ENCODE measurements at places on chromosomes 16 and 17. TPM values are rescaled to one million over a fixed set of nuclear protein-coding genes. Genes with fewer than 3 reads are reported as not detected.

DNA sequence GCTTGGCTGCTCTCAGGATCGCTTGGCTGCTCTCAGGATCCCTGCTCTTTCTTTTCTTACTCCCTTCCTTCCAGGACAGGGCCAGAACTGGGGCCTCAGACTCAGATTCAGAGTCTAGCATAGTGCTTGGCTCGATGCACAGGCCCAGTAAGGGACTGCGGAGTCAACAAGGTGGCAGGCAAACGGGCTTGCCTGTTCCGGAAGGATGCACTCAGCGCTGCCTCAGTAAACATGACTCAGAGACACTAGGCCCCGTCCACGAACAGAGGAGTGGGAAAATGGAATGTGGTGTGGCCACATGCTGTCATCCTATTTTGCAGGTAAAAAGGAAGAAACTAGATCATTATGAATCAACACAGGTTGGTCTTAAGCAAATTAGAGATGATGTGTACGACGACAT lies 9.8 kb downstream of the SPHK1 start:
- no peak for DNase-seq

DNA sequence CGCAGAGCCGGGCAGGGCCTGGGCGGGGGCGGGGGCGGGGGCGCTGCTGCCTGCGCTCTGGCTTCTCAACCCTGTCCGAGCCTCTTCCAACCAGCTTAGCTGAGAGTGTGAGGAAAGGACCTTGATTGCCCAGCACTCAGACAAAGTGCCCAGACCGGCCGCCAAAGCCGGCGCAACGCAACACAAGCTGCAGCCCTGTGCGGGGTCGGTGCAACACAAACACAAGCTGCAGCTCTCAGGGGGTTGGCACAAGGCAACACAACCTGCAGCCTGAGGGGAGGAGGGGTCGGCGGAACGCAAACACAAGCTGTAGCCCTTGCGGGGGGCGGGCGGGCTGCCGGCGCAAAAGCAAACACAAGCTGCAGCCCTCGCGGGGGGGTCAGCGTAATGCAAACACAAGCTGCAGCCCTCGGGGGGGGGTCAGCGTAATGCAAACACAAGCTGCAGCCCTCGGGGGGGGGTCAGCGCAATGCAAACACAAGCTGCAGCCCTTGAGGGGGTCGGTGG lies 60.0 kb downstream of the KLHDC4 start:
- no peak for DNase-seq

DNA sequence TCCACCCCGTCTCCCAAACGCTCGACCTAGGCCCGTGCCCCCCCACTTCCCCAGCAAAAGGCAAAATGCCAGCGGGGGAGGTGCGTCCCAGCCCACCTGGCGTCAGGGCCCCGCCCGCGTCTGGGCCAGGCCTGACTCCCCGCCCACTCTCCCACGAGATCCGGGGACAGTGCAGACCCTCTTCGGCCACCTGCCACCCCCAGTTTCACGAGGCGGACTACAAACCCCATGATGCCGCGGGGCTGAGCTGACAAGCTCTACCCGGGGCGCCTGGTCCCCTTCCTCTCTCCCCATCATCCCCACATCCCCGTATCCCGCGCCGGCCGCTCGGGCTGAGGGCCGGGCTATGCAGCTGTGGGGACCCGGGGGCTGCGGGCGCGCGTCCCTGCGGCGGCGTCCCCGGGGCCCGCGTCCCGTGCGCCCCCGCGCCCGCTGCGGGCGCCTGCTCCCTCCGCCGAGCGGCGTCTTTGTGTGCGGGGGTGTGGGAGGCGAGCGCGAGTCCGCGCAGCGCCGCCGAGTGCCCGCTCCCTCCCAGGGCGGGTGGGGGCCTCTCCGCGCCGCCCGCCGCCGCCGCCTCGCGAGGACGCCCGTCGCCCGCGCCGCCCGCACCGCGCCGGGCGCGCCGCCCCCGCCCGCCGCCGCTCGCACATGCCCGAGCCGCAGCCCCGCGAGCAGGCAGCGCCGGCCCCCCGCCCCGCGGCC lies at the start of gene ANKRD13B:
TSS of gene ANKRD13B (plus strand) at position 283 of the 702 bp plus-strand sequence. CDS start 490 bp downstream, outside the sequence.
- DNase-seq, result no peak

- peak; percentile 91 for DNase-seq
Measured at GRCh38 chr16:57984443-57985203, 13.7 kb upstream of the CNGB1 start.

- no peak for DNase-seq
Measured at GRCh38 chr16:86018487-86018886, 119.5 kb downstream of the IRF8 start.

GRCh38 chr17:39212195-39212810 lies 12.2 kb downstream of the RPL19 start:
- no peak for DNase-seq

- no peak for DNase-seq
Measured at GRCh38 chr16:74111456-74111982, 185.1 kb upstream of the PSMD7 start.

GRCh38 chr17:14016858-14017257 lies 52.4 kb upstream of the COX10 start:
- DNase-seq, result no peak

DNA sequence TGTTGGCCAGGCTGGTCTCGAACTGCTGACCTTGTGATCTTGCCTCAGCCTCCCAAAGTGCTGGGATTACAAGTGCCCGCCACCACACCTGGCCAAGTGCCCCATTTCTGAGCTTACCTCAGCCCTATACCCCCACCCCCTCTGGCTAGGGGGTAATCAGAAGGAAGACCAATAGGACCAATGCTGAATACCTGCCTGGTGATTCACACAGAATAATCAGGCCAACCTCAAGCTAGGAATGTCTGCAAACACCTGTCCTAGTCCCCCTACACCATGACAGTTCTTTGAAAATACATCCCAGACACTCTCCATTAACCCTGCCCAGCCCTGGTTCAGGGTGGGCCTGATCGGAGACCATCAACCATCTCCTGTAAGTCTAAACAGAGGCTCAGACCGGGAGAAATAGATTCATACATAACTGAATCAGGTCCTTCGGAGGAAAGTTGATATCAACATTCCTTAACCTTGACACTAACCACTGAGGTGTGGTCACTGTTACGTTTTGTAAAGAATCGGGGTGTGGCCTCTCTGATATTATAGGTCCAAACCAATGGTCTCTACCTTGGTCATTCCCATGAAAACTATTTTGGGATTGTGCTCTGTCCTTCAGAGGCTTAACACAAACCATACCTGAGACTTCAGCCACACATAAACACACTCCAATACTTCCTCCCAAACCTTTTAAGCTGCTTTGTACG lies 130.8 kb downstream of the GAS7 start:
- no peak for DNase-seq

The ZG16 gene
- 0.11 TPM for total RNA-seq

The TBX4 gene
- 54.2 TPM for total RNA-seq

The TBC1D3B gene
- 28.2 TPM for total RNA-seq

The RAB26 gene
- total RNA-seq, result 1.1 TPM

The CCL13 gene
- total RNA-seq, result not detected

The HBA2 gene
- total RNA-seq, result not detected

The SLC5A11 gene
- 0.22 TPM for total RNA-seq
